CD4-positive, alpha-beta T cell (primary cell): ENCODE measurements at places on chromosomes 1 and 21. TPM values are rescaled to one million over a fixed set of nuclear protein-coding genes. Genes with fewer than 3 reads are reported as not detected.

The RGS13 gene
- total RNA-seq, result 0.30 TPM

DNA sequence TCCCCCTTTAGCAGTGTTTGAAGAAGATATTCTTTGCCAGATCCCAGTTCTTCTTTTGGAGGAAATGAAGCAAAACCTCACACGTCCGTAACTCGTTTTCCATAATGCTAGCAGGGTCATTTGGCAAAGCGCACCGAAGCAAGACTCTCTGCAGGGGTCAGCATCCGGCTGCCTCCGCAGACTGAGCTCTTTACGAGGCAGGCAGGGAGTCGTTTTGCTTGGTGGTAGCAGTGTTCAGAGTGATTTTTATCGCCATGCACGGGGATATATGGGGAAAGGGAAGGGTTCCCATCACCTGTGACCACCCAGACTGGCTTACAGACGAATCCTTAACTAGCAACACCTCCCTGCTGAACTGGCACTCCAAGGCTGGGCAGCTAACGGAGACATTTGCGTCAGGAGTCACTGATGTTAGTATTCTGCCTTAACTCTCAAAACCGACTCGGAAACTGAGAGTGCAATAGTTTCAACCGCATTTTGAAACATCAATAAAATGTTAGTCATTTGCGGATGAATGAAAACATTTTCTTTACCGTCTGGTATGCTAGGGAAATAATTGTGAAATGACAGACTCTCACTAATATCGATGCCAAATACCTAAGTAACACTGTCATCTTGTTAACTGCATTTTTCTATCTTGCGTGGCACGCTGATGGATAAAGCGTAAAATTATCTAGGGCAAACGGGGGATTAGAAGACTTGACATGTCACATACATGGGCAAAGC is 2.2 kb upstream of the NEGR1 start:
- DNase-seq, result peak; percentile 21

DNA sequence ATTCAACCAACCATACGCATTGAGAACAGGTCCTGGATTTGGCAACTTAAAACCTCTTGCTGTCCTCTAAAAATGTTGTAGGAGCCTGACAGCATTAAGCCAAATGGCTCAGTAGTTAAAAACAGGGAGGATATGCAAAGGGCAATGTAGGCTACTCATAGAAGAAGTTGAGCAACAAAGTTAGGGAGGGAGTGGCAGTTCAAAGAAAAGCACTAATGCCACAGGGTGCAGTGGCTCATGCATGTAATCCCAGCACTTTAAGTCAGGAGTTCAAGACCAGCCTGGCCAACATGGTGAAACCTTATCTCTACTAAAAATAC is 92.9 kb upstream of the ERG start:
- no peak for DNase-seq

DNA sequence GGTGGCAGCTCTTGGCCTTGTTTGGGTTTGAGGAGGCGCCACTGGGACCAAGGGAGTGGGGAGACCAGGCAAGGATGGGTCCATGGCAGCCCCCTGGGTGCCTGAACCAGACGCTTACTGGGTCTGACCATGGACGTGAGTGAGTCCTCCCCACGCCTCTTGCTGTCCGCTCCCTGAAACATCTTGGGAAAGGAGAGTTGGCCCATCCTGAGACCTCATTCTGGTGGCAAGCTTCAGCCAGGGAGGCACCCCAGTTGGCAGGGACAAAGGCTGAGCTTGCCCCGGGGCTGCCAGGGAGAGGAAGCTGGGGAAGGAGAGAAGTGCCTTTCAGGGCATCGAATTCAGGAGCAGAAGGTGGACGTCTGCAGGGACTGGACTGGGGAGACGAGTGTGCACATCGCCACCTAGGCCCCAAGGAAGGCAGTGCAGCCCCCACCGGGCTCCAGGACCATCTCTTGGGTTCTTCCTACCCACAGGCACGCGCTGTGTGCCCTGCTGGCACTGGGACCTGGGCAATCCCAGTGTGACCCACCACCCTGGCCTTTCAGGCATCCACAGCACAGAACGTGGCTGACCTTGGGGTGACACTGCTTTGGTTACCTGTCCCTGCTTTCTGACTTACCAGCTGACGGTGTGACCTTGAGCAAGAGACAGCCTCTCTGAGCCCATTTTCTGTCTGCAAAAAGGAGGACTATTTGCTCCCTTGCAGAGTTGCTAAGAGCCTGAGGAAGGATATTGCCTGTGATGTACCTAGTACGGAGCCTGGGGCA is 132.9 kb upstream of the WNT4 start:
- DNase-seq, result peak; percentile 7

The MYBPH gene
- total RNA-seq, result not detected

DNA sequence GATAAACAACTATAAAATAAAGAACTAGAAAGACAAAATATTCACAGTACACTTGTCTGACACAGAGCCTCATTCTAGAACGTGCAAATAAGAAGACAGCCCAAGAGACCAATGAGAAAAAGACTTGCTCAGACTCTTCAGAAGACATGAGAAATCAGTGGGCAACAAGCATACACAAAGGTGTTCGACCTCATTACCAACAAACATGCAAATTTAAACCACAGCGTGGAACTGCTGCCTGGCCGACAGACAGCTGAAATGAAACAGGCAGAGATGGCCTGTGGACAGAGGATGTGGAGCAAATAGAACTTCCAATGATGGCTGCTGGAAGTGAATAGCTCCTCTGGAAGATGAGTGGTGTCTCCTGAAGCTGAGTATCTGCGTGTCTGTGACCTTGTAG is 22.4 kb upstream of the COL6A1 start:
- DNase-seq, result no peak

DNA sequence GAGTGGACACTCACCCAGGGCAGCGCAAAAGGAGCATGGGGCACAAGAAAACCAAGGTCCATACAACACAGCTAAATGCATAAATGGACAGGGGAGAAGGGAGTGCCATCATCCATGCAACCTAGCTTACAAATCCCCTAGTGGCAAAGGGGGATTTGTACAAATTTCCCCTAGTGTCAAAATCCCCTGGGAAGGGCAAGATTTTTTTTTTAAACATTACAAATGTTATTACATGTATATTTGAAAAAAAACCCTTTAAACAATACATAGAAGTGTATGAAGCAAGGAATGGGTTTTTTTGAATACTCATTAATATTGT is 89.6 kb upstream of the IVNS1ABP start:
- no peak for DNase-seq

DNA sequence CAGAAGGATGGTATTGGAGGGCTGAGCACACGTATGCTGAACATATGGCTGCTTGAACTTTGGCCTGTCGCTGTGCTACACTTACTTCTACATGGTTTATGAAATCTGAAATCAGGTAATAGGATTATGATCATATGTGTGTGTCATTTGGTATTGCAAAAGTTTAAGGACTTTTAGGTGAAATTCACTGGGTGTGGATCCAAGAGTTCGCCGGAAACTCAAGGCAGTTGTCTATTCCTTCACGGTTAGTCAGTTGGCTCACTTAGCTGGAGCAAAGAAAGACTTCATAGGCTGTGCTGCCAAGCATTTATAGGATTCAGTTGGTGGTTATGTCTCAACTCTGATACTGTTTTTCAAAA is 927 bp downstream of the UAP1 start:
- DNase-seq, result no peak

- DNase-seq, result no peak
Observed at GRCh38 chr1:26477446-26478152, 5.4 kb downstream of the HMGN2 start.

GRCh38 chr1:209703834-209704504 is 677 bp upstream of the HSD11B1 start:
- DNase-seq, result no peak

The AJAP1 gene
- 0.47 TPM for total RNA-seq

The DRAXIN gene
- 0.05 TPM for total RNA-seq

DNA sequence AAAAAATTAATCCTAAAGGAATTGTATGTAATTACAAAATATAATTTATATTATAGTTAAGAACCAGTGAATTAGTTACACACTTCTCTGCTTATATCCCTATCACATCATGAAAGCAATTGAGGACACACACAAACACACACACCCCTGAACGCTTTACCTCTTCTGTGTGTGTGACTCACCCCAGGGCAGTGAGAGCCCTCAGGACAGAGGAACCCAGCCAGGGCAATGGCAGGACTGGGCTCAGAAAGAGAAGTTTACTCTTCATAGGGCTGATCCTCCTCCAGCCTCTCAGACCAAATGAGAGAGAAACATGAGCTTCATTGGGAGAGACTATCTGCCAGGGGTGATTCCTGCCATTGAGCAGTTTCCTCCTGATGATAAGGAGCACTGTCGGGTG is 38.1 kb downstream of the SLC44A3 start:
- DNase-seq, result no peak

GRCh38 chr1:147753081-147753480 is 7.3 kb downstream of the GJA5 start:
- no peak for DNase-seq

GRCh38 chr1:71362076-71362475 is 281.2 kb upstream of the ZRANB2 start:
- DNase-seq, result no peak

DNA sequence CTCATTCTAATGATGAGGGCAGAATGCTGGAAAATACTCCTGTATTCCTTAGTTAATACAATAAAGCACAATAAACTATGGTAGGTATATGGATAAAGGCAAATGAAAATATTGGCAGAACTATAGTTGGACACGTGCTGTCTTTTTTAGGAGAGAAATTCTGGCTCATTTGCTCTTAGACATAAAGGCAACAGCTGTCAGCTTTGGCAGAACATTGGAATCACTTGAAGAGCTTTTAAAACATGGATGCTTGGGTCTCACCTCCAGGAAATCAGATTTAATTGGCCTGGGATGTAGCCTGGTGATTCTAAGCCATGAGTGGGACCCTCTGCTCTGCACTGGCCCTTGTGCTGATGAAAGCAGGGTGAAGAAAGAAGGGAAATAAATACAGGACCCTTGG is 9.9 kb downstream of the CRP start:
- no peak for DNase-seq

The KLHDC9 gene
- not detected for total RNA-seq

GRCh38 chr1:32199717-32200072 is 700 bp upstream of the CCDC28B start:
- no peak for DNase-seq

- no peak for DNase-seq
Observed at GRCh38 chr1:225447650-225448089, 19.8 kb upstream of the LBR start.

DNA sequence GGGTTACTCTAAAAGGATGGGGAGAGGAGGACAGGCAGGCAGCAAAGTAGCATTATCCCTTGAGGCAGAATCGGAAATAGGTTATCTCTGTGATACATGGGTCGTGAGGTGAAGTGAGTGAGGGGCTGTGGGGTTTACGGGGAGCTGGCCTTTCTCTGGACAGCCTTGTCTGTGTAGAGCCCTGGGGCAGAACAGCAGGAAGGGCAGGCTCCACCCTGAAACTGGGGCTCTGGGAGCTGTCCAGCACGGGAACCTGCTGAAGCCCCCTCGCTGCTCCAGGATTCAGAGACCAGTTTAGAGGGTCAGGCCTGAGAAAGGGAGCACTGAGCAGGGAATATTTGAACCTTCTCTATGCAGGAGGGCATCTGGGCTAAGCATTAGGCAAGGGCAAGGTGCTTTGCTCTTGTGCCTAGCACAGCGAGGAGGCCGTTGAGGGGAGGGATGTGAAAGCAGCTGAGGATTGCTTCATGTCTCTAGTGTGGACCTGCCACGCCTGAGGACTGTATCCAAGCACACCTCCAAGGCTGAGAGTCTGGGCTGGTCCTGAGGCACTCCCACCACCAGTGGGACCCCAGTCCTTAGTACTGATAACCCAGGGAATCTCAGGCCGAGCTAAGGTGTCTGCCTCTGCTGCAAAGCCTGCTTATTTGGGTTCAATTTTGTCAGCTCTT is 55.8 kb downstream of the NAV1 start:
- no peak for DNase-seq

DNA sequence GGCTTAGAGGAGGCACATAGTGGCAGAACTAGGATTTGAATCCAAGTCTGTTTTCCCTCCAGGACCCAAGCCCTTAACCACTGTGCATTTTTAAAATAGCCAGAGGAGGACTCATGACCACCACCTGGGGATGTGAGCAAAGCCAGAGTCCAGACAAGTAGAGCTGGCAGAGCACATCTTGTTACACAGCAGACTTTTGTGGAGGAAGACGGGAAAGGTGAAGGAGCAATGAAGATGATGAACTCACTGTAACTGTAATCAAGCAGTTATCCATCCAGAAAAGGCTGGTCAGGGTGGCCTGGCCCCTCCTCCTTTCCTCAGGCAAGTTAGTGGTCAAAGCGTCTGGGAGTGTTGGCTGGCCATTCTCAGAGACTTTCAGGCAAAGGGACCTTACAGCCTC is 50.9 kb downstream of the SLC44A3 start:
- no peak for DNase-seq

- DNase-seq, result no peak
Observed at GRCh38 chr1:231630558-231631205, 4.1 kb downstream of the DISC1 start.

GRCh38 chr21:45296638-45297037 is 8.9 kb upstream of the POFUT2 start:
- DNase-seq, result no peak

The MSH4 gene
- total RNA-seq, result 0.31 TPM
